ENCODE measurements at places on chromosomes 16 and 17. TPM values are rescaled to one million over a fixed set of nuclear protein-coding genes. Genes with fewer than 3 reads are reported as not detected.

- no peak for DNase-seq
Observed at GRCh38 chr17:21532763-21533385, 156.7 kb downstream of the KCNJ12 start.

DNA sequence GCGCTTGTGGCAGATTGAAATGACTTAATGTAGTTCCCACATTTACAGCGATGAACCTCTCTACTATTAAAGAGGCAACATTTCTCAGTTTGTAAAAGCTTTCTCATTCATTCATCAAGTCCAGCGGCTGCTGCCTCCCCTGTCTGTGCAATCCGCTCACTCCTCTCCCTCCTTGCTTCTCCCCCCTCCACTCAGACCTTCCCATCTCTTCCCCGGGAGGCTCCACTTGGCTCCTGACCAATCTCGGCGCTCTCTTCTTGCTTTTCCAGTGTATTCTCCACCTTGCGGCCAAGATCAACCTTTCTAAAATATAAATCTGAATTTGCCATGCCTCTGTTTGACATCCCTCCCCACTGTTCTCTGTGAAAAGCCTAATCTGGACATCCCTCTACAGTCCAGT, 117.5 kb downstream of the ASIC2 start:
- DNase-seq, result no peak

DNA sequence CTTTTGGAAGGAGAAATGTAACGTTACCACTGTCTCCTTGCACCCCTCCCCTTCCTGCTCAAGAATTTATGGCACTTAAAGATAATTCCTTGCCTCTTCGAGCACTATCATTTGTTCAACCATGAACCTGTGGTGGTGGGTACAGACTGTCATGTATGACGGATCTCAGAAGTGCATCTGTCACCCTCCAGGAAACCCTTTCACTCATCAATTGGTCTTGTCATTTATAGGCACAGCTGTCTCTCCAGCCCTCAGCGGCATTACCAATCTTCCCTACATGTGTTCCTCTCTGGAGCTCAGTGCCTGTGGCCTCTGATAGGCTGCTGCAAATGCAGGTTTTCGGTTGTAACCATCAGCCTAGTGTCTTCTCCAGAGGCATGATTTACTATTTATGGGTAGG, 15.0 kb downstream of the CNTNAP4 start:
- no peak for DNase-seq

- no peak for DNase-seq
Observed at GRCh38 chr16:71514476-71514875, 11.8 kb upstream of the CHST4 start.

DNA sequence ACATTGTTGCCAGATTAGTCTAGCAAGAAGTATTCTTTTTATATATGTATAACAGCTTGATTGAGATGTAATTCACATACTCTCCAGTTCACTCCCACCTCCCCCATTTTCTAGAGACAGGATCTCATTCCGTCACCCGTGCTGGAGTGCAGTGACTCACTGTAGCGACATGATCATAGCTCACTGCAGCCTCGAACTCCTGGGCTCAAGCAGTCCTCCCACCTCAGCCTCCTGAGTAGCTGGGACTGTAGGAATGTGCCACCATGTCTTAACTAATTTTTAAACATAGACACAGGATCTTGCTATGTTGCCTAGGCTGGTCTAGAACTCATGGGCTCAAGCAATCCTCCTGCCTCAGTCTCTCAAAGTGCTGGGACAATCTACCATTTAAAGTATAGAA, 3.3 kb upstream of the RSAD1 start:
- no peak for DNase-seq

GRCh38 chr17:36544307-36545076, at the start of gene GGNBP2:
Gene GGNBP2 (plus strand): TSS chr17:36544919. CDS start chr17:36545725, 806 bp downstream.
- DNase-seq, result peak; percentile 85

The CDH5 gene
- 28.0 TPM for total RNA-seq

The PAM16 gene
- 121 TPM for total RNA-seq
